ENCODE measurements at places on chromosomes 6 and 20.

GRCh38 chr6:116406678-116407345 is 36.1 kb downstream of the DSE start:
- DNase-seq, result no peak

DNA sequence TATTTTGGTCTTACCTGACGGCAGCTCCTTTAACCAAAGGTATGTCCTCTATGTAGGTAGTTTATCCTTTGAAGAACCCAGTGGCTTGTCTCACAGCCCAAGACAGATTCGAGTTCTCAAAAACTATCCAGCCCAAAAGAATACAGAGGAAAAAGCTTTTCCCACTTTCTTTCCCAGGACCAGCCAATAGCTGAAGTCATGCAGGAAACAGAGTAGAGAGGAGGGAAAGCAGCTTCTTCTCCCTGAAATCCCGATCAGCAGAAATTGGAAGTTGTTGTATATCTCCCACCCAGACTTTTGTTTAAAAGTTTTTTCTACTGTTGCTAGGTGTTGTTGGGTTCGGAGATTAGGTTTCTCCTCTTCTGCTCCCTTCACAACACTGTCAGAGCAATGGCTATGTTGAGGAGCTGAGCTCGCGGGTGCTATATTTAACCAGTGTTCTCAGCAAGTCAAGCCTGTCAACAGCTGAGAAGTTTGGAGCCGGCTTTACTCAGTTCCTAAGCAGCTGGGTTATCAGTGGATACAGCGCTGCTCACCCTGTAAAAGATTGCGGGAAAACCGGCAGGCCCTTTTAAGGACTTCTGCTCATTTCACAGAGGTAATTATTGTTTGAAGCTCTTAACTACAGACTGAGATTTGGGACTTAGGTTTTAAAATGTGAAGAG is at the start of gene FILIP1:
Gene FILIP1 (minus strand): TSS at position 401 of the 665 bp plus-strand sequence. CDS start 78,828 bp downstream, outside the sequence.
- DNase-seq, result no peak

GRCh38 chr20:2299301-2299700 is 3.5 kb downstream of the TGM3 start:
- no peak for DNase-seq

DNA sequence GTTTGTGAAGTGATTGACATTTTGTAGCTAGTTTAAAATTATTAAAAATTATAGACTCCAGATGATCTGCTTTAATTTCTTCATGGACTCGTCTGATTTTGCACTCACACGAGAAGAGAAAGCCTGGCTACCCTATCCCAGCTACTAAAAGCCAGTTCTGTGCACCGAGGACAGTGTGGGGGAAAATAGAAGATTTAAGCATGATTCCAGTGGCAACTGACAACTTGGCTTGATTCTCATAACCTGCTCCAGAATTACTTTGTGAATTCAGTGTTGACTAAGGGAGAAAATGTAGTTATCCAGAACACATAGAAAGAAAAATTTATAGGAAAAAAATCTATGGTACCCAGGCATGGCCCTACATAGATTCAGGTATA is 88.7 kb downstream of the SNAP25 start:
- no peak for DNase-seq

- DNase-seq, result no peak
These were observed 26.3 kb downstream of the SLC13A3 start for GRCh38 chr20:46624946-46625345.

DNA sequence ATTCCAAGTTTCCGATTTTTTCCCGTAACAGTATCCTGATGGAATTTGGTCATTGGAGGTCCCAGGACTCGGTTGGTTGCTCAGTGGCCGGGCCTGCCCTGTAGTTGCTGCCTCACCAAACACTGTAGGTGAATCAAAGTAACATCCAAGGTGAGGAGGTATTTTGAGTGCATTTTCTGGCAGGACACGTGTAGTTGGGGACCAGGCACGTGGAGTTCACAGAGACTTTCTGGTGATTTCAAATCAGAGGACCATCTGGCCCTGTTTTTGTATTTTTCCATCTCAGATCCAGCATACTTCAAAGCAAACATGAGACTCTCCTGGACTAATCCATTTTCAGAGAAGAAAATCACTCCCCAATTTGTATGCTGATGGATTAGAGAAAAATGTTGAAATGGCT is 9.9 kb upstream of the DTD1 start:
- no peak for DNase-seq

DNA sequence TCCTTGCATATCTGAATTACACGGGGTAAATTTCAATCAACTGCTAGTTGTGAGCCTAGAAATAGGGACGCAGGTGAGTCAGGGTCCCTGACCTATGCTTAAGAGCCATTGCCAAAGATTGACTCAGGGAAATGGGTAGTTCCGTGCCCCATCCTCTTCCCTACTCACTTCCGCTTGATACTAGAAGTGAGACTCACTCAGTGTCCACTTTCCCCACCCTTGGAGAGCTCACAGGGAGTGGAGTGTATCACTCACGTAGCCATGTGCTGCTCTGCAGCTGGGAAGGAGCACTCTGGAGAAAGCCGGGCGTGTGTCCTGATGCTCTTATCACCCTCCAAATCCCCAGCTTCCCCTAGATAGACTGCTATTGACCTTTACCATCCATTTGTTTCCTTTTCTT is 543 bp upstream of the MUC22 start:
- no peak for DNase-seq

DNA sequence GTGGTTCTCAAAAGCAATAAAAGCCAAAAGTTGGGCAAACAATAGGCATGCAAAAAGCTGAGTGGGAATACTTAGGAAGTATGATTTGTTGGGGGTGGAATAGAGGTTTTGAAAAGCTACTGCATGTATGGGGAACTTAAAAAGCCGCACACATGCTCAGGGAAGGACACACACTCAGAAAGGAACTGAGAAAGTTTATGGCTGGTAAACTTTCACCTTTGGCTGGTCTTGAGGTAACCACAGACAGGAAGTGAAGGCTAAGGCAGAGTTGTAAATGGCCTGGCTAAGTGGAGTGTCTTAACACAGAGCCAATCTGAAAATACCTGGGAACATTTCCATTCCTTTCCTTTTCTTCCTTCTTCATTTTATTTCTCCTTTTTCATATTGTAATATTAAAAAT is 134.5 kb upstream of the EXOC2 start:
- DNase-seq, result no peak

DNA sequence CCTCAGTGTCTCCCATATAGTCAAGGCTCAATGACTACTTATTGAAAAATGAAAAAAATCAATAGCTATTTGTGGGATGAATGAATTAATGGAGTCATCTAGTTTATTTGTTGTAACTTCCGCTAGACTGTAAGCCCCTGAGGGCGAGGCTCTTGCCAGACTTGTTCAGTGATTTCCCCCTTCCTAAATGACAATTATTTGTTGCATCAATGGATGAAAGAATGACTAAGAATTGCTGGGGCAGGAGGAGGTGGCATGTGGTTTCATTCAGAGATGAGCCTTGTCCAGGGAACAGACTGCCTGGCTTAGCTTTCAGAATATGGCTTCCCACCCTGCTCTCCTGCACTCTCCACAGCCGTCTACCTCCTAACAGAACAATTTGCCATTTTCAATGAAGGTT is 1.1 kb upstream of the PRELID3B start:
- no peak for DNase-seq

DNA sequence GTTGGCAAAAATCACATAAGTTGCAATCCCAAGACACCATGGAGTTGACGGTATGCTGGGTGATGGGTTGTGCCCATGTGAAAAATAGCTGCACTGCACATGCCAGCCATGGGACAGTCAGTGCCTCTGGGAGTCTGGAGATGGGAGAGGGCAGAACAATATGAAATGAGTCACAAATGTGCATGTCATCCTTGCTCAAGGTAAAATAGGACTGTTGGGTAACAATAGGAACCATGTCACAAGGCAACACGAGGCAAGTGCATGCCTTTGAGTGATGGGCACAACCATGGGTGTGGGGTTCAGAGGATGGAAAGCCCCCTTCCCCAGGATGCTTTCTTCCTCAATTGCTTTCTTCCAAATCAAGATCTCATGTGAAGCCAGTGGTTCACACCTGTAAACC is 70.5 kb upstream of the PIM1 start:
- DNase-seq, result no peak

- no peak for DNase-seq
These were observed 116.0 kb downstream of the TRMT11 start for GRCh38 chr6:126102358-126102757.

DNA sequence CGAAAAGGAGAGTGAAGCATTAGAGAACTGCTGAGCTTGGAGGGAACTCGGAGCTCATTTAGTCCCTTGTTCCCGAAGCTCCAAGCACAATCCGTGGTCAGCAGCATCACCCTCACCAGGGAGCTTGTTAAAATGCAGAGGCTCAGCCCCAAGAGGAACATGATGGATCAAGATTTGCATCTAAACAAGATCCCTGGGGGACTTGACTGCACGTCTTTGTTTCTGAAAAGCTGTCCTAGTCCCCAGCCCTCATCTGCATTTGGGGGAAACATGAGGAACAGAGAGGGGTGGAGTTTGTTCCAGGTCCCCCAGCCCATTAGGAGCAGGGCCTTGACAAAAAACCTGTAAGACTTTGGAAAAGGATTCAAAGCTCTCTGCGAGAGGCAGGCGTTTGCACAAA is 4.1 kb upstream of the LBP start:
- DNase-seq, result no peak

GRCh38 chr6:141877275-141877983 is 255.3 kb upstream of the GJE1 start:
- DNase-seq, result no peak

- DNase-seq, result no peak
These were observed 61.2 kb upstream of the CDYL start for GRCh38 chr6:4714961-4715501.

DNA sequence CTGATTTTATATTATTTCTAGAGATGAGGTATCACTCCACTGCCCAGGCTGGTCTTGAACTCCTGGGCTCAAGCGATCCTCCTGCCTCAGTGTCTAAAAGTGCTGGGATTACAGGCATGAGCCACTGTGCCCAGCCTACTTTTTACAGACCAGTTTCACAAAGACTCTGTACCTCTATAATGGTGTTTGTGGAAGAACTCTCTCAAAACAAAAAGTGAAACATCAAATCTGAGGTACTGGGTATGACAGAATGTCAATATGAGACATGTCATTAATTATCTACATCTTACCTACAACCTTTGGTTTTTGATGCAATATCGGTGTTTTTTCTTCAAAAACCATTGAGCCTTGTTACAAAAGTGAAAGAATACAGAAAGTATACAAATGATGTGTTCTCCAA is 49.4 kb upstream of the MCM9 start:
- no peak for DNase-seq
